ENCODE measurements at places on chromosomes 4 and X. TPM values are rescaled to one million over a fixed set of nuclear protein-coding genes. Genes with fewer than 3 reads are reported as not detected.

Gene RHOXF2
- not detected for total RNA-seq

DNA sequence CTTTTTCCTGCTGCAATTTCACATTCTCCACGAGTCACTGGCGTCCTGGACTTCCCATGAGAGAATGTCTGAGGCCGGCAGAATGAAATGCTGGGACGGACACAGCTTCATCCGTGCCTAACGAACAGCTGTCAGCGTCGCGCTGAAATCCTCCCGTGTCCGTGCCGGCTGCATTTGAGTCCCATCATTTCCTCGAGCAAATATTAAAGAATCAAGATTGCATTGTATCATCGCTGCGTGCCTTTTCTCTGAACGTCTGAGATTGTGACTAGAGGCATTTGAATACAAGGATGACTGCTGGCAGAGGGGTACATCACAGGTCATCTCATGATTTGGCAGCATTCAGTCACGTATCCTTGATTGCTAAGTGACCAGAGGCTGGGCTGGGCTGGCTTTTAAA lies 279.9 kb downstream of the ASMT start:
- DNase-seq = no peak

Gene FAM114A1
- total RNA-seq = 0.65 TPM

- DNase-seq = no peak
These were observed 165.3 kb upstream of the LEF1 start for GRCh38 chr4:108334031-108334430.

Gene WDR17
- total RNA-seq = 1.1 TPM

DNA sequence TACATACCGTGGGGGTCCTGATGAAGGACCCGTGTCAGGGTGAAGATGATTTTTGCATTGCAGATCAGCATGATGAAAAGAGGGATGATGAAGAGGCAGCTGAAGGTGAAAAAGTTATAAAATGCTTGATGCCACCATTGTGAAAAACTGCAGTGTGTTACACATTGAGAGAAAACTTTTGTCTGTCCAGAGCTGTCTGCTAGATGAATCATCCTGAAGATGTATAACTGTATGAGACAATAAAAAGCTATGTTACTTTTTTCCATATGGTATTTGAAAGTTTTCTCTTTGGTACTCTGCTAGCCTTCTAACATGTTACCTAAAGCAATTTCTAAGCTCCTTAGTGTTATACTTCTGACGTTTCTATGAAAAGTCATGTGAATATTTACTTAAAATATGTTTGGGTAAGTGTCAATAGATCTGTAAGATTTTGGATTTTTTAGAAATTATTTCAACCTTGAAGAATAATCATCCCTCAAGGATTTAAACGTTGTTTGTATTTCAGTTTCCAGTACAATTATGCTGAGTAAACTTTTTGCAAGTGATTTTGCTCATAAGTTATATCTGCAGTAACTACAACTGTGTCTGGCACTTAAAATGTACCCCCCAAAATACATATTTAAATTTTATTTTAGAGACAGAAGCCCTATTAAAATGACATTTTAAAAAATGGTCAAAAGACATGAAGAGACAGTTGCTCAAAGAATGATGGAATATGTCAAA lies 9.5 kb downstream of the GNRHR start:
- DNase-seq = no peak

Gene PFKFB1
- total RNA-seq = 0.53 TPM

Gene SRPK3
- not detected for total RNA-seq

GRCh38 chr4:26144526-26145155 lies 176.2 kb upstream of the RBPJ start:
- no peak for DNase-seq

- no peak for DNase-seq
These were observed 89.0 kb downstream of the SPRY1 start for GRCh38 chr4:123485601-123486000.

Data from activated CD4-positive, alpha-beta memory T cell treated with anti-CD3 and anti-CD28 coated beads for 36 hours (primary cell).